GM12878 (cell line): ENCODE measurements at places on chromosomes 2 and 18. TPM values are rescaled to one million over a fixed set of nuclear protein-coding genes. Genes with fewer than 3 reads are reported as not detected.

CPO gene
- not detected in 2 replicates for total RNA-seq

COLEC12 gene
- total RNA-seq = 0.03 and 0.05 TPM in 2 replicates

TYMS gene
- 219 and 224 TPM in 2 replicates for total RNA-seq

LYPD1 gene
- total RNA-seq = not detected in 2 replicates

PAPOLG gene
- total RNA-seq = 8.7 and 10.3 TPM in 2 replicates

DNA sequence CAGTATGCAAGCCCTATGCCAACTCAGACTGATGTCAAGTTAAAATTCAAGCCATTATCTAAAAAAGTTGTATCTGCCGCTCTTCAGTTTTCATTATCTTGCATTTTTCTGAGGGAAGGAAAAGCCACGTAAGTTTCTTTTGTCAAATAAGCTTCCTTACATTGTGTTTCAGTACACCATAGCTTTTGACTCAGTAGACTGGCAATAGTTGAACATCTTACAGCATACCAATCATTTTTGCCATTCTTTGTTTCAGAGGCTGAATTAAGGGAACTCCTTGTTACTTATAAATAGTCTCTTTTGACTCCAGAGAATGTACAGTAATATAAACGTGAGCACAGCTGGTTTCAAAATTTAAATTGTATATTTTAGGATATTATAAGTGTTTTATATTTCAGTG, 120.6 kb downstream of the EHBP1 start:
- no peaks in the 10 kb centered on the region for H3K36me3 ChIP-seq
- no peak overlapping the region for H3K4me3 ChIP-seq
- H3K4me1 ChIP-seq = no peaks in the 10 kb centered on the region
- DNase-seq = no peak
- H3K27ac ChIP-seq = no peak overlapping the region
- H3K27me3 ChIP-seq = no peaks in the 10 kb centered on the region

DNA sequence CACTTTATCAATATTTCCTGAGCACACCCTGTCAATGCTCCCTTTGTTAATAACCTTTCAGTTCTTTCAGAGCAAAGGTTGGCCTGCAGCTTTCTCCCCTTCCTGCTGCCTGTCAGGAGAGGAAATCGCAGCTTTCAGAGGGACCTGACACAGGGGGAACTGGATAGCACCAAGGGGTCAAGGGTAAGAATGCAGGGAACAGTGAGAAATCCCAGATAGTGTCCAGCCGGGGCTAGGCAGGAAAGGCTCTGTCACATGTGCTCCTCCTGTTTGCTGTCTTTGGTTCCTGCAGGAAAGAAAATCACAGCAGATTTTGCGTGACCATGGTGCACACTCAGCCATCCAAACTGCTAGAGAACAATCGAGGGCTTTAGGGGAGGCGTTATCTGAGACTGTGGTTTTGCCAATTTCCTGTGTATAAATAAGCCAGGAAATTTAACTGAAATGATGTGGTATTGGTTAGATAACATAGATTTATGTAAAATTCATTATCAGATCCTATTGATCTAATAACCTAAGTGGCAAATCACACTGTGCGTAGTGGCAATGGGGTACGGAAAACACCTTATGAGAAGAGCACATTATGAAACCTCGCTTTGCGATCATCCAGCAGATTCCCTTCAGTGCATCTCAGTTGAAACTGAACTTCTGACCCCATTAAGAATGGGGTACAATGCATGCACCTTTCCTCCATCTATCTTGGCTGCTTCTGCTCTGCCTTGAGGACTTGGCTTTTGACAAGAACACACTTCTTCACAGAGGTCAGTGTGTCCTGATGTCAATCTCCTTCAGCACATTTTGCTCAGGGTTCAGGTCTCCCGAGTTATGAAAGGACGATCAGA, 178.0 kb downstream of the ICOS start:
- H3K27me3 ChIP-seq = peaks cover 1% of the 10 kb centered on the region; the same call in 1 of the 2 replicates
- peaks cover 12% of the 10 kb centered on the region for H3K4me1 ChIP-seq
- H3K27ac ChIP-seq = no peak overlapping the region
- H3K4me3 ChIP-seq = no peak overlapping the region
- no peak for DNase-seq
- H3K36me3 ChIP-seq = no peaks in the 10 kb centered on the region

GRCh38 chr2:55361465-55362189, 58.0 kb downstream of the CCDC88A start:
- peak; percentile 15 for DNase-seq
- H3K4me3 ChIP-seq = no peak overlapping the region
- no peaks in the 10 kb centered on the region for H3K27me3 ChIP-seq

DNA sequence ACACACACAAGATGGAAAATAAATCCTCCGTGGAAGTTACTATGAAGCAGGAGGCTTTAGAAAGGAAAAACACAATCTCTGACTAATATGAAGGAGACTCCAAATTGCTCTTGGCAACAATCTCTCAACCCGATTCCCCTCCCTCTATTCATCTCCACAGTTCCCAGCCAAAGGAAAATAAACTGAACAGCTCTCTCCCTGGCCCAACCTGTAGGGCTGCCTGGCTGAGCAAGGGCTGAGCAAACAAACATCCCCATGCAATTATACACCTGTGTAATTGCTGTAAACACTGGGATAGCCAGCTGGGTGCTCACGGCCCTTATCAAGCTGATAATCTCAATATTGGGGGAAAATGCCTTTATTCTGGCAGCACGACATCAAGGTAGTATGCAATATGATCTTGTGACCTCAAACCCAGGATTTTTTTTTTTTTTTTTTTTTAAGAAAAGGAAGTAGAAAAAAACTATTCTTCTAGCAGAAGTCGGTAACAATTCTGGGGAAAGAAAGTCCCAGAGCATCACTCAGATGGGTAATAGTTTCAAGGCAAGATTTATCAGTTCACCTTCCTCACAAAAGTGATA, 203.3 kb upstream of the SMAD2 start:
- H3K4me3 ChIP-seq = no peak overlapping the region
- DNase-seq = no peak
- H3K27me3 ChIP-seq = peaks cover 11% of the 10 kb centered on the region
- H3K36me3 ChIP-seq = no peaks in the 10 kb centered on the region
- H3K27ac ChIP-seq = no peak overlapping the region

DNA sequence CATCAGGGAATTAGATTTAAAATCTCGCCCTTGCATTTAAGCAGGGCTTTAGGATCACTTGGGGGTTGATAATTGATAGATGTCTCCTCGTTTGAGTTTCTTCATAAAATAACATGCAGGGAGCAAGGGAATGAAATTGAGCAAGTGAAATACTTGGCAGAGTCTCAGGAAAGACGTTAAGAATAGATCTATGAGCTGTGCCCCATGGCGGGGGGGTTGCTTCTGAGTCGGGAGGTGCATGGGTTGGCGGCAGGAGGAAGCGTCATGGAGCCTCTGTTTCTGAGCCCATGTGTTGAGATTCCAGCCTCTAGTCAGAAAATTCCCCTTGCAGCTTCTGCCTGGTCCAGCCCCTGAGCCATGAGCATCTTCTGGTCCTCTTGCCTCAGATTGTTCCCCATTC, 82.0 kb downstream of the APOB start:
- H3K36me3 ChIP-seq = no peaks in the 10 kb centered on the region
- DNase-seq = no peak
- no peak overlapping the region for H3K4me3 ChIP-seq
- H3K27me3 ChIP-seq = no peaks in the 10 kb centered on the region; the same call in 1 of the 2 replicates
- no peak overlapping the region for H3K27ac ChIP-seq

- no peak overlapping the region for H3K4me3 ChIP-seq
- no peaks in the 10 kb centered on the region for H3K36me3 ChIP-seq
- no peak for DNase-seq
- H3K27ac ChIP-seq = no peak overlapping the region
Observed at GRCh38 chr2:21317131-21317530, 193.4 kb downstream of the TDRD15 start.

DNA sequence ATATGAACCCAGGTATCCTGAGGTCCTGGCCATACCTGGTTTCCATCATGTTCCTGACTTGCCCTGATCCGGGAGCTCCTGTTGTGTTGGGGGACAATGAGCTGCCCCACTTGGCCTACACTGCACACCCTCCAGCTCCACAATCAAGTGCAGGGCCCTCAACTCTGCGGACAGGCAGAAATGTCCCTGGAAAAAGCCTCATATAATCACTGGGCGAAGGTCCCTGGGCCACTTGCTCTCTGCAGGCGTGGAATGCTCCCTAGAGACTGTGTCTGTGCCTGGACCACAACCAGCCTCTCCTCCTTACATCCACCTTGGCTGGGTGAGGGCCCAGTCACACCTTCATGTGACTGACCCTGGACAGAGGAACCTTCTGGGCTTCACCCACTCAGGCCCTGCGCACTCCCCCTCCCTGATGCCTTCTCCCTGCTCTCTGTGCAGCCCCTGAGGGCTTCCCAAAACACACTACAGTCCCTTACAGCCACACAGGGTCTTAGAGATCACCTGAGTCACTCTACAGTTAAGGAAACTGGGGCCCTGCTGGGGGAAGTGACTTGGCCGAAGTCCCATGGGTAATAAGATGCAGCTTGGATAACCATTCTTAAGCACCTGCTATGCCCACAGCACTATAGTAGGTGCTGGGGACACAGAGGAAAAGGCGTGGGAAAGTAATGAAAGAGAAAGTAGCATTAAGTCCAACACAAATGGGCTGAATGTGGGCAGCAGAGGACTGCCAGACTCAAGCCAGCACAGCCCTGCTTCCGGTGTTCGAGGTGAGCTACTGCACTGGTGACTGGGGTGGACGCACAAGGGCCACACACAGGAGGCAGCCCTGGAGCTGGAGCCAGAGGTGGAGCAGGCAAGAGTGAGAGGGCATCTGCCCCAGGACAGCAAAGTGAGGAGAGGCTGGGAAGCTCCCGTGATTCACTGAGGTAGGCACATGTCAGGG, 9.8 kb downstream of the BOLA3 start:
- no peak overlapping the region for H3K27ac ChIP-seq
- DNase-seq = no peak
- no peaks in the 10 kb centered on the region for H3K4me1 ChIP-seq
- peaks cover 3% of the 10 kb centered on the region for H3K36me3 ChIP-seq
- no peak overlapping the region for H3K4me3 ChIP-seq

DNA sequence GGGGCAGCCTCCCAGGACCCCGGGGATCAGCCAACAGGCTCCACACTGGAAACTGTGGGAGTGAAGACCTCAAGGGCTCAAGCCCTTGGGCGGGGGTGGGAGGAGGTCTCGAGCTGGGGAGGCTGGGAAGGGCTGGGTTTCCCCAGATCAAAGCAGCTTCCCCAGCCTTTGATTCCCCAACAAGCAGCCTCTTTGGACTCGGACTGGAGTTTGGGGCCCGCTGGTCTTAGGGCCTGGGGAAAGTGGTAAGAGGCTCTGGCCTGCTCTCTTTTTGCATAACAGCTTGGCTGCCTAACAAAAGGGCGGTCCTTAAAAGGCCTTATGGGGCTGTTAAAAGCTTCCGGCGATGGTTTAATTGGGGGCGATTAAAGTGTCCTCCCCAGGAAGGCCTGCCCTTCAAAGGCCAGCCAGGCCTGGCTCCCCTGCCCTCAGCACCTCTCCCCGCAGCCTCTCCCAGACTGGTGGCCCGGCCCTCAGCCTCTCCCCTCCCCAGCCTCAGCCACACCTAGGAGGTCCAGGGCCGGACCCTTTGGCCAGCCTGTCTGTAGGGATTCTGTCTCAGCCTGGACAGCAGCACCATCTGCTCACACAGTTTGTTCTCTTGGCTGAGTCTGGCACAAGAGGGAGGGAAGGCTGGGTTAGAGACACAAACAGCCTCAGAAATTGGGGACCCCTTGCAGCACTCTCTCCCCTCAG, 39.6 kb downstream of the ZFP36L2 start:
- no peaks in the 10 kb centered on the region for H3K4me1 ChIP-seq
- H3K36me3 ChIP-seq = no peaks in the 10 kb centered on the region
- DNase-seq = no peak
- H3K4me3 ChIP-seq = no peak overlapping the region

- peaks cover 32% of the 10 kb centered on the region for H3K27me3 ChIP-seq
- no peak for DNase-seq
- no peaks in the 10 kb centered on the region for H3K36me3 ChIP-seq
- H3K27ac ChIP-seq = no peak overlapping the region
Observed at GRCh38 chr2:218981881-218982585, 3.0 kb downstream of the FEV start.
